ENCODE measurements at places on chromosomes 2 and 18.

DNA sequence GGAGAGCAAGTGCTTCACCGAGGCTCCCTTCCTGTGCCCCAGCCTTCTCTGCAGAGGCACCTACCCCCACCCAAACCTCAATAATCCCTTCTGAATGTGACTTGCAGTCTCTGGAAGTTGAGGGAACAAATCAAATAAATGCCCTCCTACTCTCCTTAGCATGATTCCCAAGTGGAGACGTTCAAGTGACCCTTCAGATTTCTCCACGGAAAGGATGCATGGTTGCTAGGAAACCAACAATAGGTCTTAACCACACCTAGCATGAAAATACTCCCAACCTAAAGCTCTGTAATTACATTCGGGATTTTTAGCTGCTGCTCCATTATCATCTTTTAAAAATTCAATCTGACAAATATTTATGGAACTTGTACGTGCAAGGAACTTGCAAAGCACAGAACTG is 50.2 kb upstream of the CABLES1 start:
- no peak for DNase-seq

DNA sequence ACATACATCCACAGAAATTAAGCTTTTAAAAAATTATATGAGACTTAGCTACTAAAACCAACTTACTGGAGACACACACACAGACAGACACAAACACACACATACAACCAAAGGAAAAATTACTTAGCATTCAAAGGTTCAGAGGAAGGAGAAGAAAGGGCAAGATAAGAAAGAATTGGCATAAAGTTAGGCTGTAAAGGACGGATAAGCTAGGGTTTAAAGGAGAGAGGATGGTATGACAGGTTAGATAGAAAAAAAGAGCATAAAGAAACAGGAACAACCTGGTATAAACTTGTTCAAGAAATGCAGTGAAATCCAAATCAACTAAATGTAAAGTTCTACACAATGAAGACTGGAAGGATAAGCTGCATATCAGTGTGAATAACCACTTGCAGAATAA is 73.4 kb downstream of the SLC66A3 start:
- DNase-seq: no peak

- DNase-seq: no peak
These were observed 88.0 kb downstream of the HNRNPLL start for GRCh38 chr2:38514603-38515154.

DNA sequence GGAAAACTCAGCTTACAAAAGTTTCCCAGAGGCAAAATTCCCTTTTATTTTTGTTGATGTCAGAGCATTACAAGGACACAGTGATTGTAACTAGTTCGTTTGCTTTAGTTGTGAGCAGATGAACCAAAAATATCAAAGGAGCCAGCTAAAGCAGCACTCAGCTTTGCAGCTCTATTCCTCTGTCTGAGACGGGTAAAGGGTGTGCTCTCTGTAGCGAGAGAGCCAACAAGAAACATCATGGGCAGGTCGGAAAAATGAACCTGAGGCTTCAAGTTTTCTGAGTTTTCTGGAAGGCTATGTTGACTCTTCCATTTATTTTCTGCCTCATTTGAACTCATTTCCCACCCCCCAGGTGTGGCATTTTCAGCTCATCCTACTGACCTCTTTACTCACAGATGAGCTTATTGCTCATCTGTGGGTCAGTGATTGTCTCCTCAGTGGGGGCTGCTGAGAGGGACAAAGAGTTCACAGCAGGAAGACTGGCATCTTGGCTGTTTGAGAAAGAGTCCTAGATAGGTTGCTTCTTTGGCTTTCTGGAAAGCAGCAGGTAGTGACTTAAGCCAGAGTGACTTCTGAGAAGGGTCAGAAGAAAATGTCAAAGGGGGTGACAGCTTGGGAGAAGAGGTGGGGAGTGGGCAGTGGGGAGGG is 66.6 kb upstream of the EPC2 start:
- DNase-seq: no peak

DNA sequence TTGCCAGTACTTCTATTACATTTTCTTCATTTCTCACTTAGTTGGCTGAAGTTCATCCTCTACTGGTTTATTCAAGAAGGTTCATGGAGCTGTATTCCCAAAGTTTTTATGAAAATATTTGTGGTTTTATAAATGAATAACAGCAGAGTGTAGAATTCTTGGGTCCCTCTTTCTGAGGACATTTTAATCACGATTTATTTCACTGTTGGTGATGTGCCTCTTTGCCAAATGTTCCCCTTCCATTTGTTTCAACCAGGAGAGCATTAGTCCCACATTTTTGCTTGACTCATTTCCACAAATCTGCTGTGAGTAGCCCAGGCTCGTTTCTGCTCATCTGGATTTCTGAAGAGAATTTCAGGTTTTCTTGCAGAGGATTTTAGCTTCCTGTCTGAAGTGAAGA is 20.8 kb downstream of the COPS7B start:
- DNase-seq: no peak

DNA sequence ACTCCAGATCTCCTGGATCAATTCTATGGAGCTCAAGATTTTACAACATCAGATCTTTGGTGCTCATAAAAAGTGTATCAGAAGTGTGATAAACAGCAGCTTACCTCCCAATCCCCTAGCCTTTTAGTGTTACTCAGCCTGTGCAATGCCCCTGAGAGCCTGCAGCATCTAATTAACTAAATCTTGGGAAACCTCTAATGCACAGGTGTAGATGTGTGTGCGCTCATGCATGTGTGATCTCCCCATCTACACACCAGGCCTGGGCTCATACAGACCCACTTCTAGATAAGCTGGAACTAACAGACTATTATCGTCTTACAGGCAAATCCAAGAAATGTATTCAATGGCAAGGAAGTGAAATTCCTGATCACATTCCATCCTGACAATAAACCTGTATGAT is 7.5 kb downstream of the SUCLG1 start:
- DNase-seq: no peak

DNA sequence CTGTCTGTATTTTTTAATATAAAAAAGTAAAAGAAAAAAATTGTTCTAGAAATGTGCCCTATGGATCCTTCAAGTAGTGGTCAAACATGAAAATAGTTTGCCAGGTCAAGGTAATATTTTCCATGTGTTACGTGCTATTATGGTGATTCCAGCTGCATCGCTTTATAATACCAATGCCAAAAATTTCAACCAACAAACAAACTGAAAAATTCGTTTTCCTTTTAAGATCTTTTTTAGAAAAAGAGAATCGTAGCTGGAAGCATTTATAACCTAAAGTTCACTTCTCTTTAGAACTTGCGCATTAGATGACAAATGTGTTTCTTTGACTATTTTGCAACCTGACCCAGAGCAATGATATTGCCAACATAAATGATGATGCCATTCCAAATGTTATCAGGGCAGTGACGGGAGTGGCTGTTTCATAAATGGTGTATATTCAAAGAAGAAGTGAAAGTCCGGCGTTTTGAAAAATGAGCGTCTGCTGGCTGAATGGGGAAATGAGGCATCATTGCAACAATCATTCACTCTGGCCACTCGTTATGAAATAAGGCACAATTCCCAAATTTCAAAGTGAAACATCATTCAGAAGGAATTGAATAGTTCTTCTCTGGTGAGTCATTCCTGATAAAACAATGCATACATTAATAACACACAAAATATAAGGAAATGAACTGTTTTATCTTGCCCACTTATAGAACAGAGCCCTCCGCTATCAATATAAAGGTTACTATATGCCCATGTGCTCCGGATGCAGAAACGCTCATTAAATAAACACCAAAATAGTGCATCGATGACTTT is 297.4 kb downstream of the TGIF1 start:
- DNase-seq: peak; percentile 16

- DNase-seq: no peak
These were observed 58.1 kb upstream of the FOSL2 start for GRCh38 chr2:28334527-28334894.

- DNase-seq: peak; percentile 56
These were observed 88.9 kb downstream of the SOWAHC start for GRCh38 chr2:109703077-109703476.

- peak; percentile 61 for DNase-seq
These were observed 1.0 kb downstream of the AGAP1 start for GRCh38 chr2:235494716-235495372.

DNA sequence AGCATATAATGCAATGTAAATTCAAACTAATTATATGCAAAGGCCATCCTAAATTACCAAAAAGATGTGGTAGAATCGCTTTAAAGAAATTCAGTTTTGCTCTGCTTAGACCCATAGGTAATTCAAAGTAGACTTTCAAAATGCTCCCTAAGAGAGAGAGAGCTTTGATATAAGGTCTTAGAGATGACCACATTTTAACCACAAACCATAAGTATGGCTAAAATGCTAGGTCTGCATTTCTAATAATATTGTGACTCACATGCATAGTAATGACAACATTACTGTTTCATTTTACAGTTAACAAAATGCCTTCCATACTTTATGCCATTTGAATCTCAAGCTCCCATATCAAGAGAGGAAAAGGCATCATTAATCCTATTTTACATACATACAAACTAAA is 144.5 kb downstream of the RAD51AP2 start:
- DNase-seq: peak; percentile 7

DNA sequence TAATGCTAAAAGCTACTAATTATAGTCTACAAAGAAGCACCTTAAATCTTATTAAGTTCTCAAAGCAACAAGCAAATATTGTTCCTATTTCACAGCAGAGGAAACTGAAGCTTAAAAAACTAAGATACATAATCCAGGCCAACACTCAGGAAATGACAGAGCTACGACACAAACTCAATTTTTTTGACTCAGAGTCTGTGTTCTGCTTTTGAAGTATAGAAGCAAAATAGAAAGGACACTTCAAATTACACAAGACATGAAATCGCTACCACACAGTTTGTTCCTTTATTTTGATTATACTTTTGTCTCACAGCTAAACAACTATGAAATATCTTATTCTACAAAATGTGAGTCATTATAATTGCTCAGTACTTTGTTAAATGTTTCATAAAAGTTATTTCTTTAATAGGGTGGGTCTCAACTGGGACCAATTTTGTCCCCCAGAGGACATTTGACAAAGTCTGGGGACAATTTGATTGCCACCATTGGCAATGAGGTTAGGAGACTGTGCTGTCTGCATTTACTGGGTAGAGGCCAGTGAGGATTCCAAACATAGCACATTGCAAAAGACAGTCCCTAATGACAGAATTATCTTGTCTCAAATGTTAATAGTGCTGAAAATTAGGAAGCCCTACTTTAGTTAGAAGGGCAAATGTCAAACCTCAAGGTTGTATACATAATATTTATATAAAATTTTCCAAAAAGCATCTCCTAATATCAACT is 101.5 kb upstream of the GRB14 start:
- no peak for DNase-seq

- no peak for DNase-seq
These were observed 29.9 kb downstream of the LYPD1 start for GRCh38 chr2:132640116-132640515.

DNA sequence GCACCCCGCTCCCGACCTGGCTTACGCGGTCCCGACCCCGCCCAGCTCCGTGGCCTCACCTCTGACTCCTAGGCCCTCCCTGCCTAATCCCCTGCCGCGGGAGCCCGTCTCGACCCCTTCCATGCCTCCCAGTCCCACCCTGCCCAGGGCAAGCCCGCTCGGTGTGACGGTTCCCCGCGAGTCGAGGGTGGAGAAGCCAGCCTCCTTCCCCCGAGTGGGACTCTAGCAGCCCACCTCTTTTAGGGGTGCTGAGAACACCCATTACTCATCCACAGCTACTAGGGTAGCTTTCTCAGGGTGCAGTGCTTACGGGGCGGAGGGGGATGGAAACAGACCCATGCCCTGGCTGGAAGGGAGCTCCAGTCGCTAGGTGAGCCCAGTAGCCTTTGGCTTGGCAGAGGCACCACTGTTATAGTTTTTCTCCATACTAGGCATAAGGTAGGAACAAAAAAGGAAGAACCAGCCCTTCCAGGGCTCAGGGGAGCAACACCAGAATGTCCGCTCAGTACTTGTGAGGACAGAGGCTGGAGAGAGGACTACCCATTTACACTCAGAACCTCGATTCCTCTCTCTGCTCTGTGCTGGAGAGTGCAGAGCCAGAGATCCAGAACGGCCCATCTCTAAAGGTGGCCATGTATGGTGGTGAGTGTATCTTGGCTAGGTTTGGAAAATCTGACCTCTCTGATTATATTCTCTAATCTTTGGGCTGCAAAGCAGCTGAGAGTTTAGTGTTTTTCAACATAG is 606 bp downstream of the AGBL5 start:
- no peak for DNase-seq

DNA sequence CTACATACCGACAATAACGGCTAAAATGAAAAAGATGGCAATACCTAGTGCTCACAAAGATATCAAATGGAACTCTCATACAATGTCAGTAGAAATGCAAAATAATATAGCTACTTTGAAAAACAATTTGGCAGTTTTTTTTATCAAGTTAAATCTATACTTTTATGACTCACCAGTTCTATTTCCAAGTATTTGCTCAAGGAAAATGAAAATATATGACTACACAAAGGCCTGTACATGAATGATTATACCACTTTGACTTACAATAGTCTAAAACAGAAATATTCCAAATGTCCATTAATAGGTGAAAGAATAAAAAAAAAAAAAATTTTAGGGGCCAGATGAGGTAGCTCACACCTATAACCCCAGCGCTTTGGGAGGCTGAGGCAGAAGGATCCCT is 219.8 kb downstream of the ZRANB3 start:
- DNase-seq: no peak

- DNase-seq: peak; percentile 39
These were observed 23.7 kb downstream of the METTL8 start for GRCh38 chr2:171410101-171410500.

DNA sequence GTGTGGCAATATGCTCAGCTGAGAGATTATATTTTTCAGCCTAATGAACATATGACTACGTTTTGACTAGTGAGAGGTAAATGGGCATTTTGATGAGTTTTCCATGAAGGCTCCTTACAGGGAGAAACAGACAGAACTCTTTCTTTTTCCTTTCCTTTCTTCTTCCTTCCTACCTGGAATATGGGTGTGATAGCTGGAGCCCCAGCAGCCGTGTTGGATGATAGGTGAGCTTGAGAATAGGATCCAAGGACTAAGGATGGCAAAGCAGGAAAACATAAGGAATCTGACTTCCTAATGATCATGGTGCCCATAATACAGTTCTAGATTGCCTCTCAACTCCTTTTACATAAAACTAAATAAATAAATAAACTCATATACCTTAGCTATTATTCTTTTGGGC is 124.0 kb downstream of the MAIP1 start:
- no peak for DNase-seq

DNA sequence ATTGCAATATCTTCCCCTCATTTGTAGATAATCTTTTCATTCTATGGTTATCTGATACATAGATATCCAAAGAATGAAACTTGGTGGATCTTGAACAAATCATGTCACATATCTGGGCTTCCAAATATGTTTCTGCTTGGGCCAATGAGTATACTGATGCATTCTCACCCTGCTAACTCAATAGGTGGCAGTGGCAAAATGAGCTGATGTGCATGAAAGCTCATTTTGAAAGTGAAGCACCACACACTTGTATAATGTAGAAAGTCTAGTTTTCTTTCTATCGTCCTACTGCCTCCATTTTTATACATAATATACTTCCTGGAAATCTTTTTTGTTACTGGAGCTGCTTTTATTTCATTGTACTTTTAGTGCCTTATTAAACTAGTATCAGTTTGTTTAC is 208.2 kb downstream of the PRKCE start:
- no peak for DNase-seq
